Activated CD8-positive, alpha-beta memory T cell treated with anti-CD3 and anti-CD28 coated beads, Interleukin-2, amount 10 ng/mL, durations not matched to agents 7 days and 5 days (primary cell): ENCODE measurements at places on chromosomes 1 and 21.

DNA sequence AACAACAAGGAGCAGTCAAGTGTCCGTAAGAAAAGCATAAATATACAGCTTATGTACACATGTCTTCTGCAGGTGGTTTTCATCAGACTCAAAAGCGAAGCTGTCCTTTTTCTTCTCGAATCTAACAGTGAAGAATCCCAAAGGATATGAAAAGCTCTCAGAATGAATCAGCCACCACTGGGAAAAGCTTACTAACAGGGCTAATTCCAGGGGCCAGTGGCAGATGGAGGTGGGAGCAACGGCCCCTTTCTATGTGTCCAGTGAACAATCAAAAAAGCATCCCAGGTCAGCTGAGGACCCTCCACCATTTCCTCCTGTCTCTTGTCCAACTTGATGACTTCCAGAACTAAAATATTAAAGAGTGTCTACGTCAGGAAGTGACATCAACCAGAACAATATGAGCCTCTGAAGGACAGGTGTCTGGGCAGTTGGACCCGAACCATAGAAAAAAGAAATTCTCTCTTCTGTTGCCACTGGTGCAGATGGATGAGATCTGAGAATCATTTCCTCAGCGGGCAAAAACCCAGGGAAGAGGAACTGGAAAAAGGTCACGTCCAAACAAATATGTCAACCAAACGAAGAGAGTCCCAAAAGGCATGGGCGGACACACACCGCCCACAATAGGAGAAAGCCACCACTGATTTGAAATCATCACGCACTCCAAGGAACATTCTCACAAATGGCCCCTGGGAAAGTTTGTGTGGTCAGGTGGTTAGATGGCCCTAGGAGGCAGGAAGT is 70.4 kb upstream of the TIAM1 start:
- peaks cover 1% of the 10 kb centered on the region for H3K36me3 ChIP-seq
- no peaks in the 10 kb centered on the region for H3K4me1 ChIP-seq
- no peaks in the 10 kb centered on the region for H3K27me3 ChIP-seq
- no peak overlapping the region for H3K27ac ChIP-seq
- DNase-seq = no peak

GRCh38 chr1:198929111-198929604 is 290.3 kb downstream of the PTPRC start:
- no peaks in the 10 kb centered on the region for H3K27me3 ChIP-seq
- DNase-seq = no peak
- no peak overlapping the region for H3K4me3 ChIP-seq
- H3K27ac ChIP-seq = peak overlapping the region; percentile 32

DNA sequence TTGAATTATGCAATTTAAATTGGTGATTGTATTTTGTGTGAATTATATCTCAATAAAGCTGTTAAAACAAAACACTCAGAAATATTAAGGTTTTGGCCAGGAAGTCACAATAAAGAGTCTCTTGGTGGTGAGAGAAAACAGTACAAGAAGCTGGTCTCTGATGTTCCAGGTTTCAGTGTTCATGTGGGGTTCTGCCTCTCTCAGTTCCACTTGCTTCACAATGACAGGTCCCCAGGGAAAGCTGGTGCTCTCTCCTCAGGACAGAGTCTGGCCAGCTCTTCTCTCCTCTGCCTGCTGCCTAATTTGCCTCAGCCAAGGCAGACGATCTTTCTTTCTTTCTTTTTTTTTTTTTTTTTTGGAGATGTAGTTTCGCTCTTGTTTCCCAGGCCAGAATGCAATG is 342.9 kb upstream of the PLXNA2 start:
- DNase-seq = no peak
- H3K27me3 ChIP-seq = no peaks in the 10 kb centered on the region
- H3K27ac ChIP-seq = no peak overlapping the region
- no peak overlapping the region for H3K4me3 ChIP-seq

DNA sequence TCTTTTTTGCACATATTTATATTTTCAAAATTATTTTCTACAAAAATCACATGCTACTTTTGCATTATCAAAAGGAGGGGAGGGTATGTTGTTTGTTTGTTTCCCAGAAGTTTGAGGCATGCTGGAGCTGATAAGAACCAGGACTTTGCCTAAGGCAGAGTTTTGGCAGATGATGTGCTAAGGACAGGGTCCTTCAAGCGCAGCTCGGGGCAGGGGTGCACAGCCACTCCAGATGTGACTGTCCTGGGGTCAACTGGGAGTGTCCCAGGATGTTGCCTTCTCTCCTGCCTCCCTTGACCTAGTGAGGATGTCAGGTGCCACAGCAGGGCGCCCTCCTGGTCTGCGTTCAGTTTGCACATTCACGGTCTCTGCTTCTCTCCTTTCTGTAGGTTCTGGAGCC is 42.6 kb upstream of the SRRM1 start:
- no peak overlapping the region for H3K4me3 ChIP-seq
- DNase-seq = no peak
- peaks cover 2% of the 10 kb centered on the region for H3K4me1 ChIP-seq
- no peaks in the 10 kb centered on the region for H3K36me3 ChIP-seq
- H3K27ac ChIP-seq = no peak overlapping the region
